ENCODE measurements at places on chromosomes 2 and 18.

DNA sequence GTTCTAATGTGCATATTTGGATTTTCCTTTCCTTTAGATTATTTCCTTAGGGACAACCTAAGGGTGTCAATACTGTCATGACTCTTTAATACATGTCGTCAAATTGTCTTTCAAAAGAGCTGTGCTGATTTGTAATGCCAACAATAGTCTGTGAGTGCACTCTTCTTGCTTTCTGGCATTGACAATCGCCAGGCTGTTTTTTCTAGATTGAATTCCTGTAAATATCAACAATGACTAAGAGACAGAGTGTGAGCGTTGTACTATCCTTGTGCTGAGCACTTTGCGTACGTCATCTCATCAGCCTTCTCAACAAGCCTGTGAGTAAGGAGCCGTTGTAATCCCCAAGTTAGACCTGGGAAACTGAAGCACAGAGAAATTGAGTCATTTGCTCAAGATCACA, 96.0 kb downstream of the ACOXL start:
- DNase-seq, result no peak

DNA sequence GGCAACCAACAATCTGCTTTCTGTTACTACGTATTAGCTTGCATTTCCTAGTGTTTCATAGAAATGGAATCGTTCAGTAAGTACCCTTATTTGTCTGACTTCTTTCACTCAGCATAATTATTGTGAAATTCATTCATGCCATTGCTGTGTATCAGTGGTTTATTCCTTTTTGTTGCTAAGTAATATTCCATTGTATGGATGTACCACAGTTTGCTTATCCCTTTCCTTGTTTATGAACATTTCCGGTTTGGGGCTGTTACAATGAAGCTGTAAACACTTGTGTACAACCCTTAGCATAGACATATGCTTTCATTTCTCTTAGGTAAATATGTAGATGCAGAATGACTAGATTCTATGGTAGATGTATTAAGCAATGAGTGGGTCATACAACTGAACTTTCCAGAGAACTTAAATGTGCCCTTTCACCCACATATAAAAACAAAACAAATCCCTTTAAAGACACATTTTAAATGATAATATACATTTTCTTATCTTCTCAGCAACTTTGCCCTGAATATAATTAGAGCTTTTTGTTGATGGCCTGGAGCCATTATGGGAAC, 21.9 kb downstream of the FER1L5 start:
- no peak for DNase-seq

DNA sequence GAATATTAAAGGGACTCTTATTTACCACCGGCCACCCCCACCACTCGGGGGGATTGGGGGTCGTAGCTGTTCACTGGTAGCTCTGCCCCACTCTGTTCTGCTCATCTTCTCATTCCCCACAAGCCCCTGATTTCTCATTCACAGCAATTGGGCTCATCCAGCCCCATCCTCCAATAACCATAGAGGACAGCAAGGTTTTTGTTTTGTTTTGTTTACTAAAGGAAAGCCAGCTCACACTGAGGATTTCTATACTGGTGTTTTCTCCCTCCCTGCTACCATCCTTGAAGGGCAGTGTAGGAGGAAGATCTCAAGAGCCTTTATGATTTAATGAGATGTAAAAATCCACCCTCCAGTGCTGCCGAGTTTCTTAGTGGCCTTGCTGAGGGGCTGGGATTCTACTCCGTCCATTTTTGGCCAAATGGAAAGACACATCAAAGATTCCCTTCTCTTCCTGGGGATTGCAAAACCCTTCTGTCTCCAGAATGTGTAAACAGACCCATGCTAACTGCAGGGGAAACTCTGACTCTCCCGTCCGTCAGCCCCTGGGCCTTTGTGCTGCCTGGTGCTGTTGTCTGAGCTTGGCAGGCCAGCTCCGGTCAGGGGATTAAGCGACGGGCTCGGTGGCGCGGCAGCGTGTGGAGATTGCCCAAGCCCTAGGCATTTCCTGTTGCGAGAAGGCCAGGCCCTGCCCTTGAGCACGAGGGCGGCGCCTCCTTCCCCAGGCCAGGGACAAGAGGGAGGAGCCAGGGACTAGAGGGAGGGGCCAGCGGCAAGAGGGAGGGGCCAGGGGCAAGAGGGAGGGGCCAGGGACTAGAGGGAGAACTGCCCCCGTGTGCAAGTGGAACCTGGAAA, 165.0 kb downstream of the ANTXR1 start:
- no peak for DNase-seq

DNA sequence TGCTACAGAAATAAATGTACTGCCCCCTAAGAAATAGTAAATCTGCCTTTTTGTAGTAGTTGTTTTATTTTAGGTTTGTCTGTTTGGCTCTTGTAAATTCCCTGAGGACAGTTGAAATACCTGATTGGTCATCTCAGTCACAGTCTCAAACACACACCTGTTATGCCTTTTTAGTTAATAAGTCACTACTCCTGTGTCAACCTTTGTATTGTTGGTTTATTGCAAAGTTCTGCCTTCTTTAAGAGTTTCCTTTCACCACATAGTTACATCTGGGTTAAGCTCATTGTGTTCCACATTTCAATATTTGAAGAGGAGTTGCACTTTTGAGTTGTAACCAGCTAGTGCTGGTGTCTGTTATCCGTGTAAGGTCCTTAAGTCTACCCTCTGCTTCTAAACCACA, 198.7 kb downstream of the CCDC85A start:
- no peak for DNase-seq

DNA sequence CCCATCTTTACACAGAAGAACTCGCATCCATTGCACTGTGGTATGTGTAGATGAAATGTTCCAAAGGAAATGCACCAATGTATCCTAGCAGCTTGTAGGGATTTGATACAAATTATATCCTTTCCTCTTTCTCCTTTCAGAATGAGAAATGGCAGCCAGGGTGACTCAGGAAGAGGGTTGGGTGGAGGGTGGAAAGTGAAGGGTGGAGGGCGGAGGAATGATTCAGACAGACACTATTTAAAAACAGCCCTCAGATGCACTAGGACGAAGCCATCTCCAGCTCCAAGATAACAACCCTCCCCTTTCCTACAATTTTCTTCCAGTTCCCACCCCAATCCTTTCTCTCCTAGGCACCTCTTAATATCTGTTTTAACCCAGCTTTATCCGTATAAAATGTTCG, 96.2 kb upstream of the STK39 start:
- no peak for DNase-seq

DNA sequence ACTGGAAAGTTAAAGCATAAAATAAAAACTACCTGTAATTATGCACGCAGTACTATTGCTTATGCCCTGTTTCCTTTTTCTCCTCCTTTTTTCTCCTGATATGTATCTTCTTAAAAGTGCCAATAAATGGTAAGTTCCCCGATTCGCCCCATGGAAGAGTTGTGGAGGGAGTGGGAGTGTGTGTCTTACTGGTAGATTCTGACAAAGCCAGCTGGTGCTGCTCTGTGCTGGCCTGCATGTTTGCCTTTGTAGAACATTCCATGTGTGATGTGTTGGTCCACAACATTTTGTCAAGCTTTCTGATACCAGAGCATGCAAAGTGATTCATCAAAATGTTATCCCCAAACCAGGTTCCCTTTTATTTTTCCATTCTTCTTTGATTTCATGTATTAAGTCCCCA, 356.9 kb upstream of the RAB12 start:
- no peak for DNase-seq

- DNase-seq, result no peak
These were observed 60.3 kb upstream of the PEX13 start for GRCh38 chr2:60957224-60957623.

GRCh38 chr2:219551441-219552381, 7.9 kb downstream of the TMEM198 start:
- no peak for DNase-seq

DNA sequence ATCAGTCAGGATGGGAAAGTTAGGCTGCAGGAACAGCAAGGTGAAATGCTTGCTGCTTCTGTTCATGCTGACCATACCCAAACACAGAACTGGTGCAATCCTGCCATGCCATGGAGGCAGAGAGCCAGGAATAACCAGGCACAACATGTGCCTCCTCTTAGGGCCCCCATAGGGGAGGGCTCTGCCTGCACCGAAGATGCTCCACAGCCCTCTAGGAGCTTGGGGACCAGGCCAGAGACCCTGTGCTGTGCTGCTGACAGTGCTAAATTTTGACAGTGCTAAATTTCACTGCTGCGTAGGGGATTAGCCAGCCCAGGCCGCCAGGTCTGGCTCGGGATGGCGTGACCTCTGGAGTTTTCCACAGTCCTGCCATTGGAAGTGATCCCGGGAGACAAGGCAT, 173.3 kb downstream of the SH3RF3 start:
- no peak for DNase-seq

DNA sequence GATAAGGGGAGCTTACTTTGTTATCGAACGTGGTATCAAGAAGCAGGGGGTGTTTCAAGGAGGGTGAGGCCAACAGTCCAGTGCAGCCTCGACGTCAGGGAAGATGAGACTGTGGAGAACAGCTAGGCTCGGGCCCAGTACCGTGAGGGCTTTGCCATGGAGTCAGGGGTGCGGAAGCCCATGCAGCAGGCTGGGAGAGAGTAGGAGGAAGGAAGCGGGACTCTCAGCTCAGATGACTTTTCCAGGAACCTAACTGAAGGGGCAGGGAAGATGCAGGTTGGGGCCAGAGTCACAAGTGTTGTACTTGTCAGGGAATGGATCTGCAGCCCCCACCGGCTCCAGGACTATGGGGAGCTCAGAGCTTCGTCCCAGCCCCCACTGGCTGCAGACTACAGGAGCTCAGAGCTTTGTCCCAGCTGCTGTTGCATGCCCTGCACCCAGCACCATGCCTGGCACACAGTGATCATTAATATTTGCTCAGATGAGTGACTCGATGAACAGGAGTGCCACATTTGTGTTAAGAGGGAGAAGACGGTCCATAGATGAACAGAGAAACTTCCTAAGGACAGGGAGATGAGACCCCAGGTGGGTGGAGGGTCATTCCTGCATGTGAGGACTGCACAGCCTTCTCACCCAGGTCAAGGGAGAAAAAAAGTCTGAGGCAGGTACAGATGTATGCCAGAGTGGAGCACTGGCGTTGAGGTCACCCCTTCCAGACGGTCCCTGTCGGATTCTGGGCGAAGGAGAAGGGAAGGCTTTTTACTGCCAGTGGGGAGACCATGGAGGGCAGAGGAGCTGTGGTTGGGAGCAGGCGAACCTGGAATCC, 36.4 kb downstream of the PTGR3 start:
- DNase-seq, result no peak

GRCh38 chr2:112947374-112947773, 30.4 kb upstream of the IL36G start:
- no peak for DNase-seq

DNA sequence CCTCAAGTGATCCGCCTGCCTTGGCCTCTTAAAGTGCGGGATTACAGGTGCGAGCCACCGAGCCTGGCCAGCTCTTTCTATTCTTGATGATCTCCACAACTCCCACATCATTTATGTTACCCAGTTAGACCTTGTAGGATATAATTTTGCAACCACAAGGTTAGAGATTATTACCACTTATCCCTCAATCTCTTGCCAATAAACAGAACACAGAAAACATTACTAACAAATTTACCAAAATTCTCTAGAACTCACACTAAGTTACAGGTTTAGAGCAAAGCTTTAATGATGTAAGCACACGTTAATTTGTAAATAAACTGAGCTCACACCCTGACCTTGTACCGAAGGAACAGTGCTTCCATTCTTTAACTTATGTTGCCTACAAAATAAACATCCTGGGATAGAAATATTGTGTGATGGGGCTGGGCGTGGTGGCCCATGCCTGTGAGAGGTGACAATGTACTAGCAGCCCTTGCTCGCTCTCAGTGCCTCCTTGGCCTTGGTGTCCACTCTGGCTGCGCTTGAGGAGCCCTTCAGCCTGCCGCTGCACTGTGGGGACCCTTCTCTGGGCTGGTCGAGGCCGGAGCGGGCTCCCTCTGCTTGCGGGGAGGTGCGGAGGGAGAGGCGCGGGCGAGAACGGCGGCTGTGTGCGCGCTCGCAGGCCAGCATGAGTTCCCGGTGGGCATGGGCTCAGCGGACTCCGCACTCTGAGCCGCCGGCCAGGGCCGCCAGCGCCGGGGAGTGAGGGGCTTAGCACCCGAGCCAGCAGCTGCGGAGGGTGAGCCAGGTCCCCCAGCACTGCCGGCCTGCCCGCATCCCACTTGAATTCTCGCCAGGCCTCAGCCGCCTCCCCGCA, 42.1 kb upstream of the ITSN2 start:
- no peak for DNase-seq

- DNase-seq, result no peak
These were observed 416.7 kb downstream of the MTX2 start for GRCh38 chr2:176685908-176686307.
